Stimulated activated CD8-positive, alpha-beta memory T cell treated with anti-CD3 and anti-CD28 coated beads, Interleukin-7, amount 100 ng/mL, for 24 hours (primary cell): ENCODE measurements at places on chromosomes 6 and 20.

GRCh38 chr6:81761197-81761596 lies 8.7 kb upstream of the TENT5A start:
- DNase-seq, result no peak

DNA sequence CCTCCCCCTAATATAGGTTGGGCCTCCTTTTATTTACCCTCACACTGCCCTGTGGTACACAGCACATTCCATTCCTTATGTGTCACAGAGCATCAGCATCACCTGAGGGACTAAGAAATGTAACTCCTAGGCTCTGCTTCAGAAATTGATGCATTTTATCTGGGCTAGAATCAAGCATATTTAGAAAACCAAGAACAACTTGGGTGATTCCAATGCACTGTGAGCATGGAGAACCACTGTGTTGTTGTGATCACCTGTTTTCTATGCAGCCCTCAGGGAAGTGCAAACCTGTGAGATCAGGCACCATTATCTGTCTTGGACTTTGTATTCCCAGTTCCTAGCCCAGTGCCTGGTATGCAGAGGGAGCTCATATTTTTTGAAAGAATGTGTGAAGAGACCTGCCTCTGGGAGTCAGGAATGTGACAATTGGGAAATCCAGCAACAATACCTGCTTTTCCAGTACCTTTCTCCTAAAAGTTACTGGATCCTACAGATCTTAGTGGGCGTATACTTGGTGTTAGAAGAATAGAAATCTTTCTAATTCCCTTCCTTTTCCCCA lies 7.0 kb downstream of the KAT14 start:
- DNase-seq, result no peak

- DNase-seq, result no peak
Measured at GRCh38 chr6:56655249-56655648, 12.6 kb upstream of the DST start.

DNA sequence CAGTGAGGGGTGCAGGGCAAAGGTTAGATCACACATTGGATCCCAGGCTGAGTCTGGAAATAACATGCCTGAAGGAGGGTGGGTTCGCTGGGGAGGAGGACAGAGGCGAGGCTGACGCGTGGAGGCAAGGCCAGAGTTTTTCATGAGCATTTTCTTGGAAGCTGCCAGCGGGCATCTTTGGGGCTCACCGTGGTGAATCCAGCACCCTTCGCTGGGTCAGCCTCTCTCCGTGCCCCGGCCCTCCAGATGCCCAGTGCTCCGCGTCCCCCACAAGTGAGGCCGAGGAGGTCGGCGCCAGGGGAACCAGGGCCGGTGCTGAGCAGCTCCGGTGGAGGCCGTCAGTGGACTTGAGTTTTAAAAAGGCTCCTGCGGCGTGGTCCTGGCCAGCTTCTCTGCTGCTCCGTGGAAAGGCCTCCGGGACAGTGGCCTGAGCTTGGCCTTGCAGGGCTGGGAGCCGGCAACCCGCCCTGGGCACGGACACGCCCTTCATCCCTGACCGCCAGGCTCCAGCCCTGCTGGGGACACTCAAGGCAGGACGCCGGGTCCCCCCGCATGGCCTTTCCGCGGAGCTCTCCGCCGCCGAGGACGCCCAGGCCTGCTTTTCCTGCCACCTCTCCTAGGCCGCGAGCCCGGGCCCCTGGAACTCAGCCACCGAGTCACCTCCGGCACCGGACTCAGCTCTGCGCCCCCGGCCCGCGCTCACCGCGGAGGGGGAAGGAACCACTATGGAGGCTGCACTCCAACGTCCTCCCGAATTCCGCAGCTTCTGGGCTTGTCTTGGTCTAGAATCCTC lies 114.3 kb downstream of the THBS2 start:
- no peak for DNase-seq

GRCh38 chr6:27812078-27812804 lies 100.0 kb downstream of the OR2B2 start:
- DNase-seq, result no peak

GRCh38 chr6:100116411-100117194 lies 122.6 kb upstream of the MCHR2 start:
- DNase-seq, result no peak

GRCh38 chr6:104638841-104639290 lies 220.9 kb downstream of the HACE1 start:
- DNase-seq, result no peak

GRCh38 chr6:170205534-170206316 lies 85.2 kb downstream of the DLL1 start:
- DNase-seq, result no peak

- no peak for DNase-seq
Measured at GRCh38 chr20:11380283-11380682, 537.4 kb upstream of the BTBD3 start.

- DNase-seq, result no peak
Measured at GRCh38 chr6:31209137-31209536, 38.7 kb upstream of the POU5F1 start.

DNA sequence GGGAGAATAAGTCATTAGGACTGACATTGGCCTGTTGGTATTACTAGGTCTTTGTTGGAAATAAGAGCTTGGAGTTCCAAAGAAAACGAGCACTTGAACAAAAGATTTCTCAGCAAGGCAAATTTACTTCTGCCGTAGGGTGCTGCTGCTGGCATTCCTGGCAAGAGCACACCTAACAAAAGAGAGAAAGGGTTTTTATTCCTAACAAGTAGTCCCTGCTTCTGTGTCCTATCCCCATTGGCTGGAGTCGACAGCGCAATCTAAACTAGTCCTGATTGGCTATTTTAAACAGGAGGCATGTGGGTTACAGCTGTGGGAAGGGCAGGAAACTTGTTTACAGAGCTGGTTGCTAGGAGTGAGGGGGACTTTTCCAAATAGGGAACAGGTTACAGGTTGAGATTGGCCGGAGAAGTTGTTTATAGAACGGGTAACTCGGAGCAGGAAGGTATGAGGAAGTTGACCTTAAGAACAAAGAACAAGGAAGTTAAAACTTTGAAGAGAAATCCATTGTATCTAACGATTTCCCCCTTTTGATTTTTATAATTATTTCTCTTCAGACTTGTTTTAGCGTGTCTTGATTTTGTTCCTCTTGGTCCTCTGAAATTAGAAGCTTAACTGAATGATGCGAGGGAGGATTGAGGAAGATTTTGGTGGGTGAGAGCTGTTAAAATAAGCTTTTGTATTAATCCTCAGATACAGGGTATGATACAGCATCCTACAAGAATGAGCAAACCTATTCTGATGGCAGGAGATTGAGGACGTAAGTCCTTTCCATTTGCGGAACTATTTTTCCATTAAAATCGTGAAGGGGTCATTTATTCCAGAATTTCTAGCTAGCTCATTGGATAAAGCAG lies 3.4 kb upstream of the ZNFX1 start:
- DNase-seq, result no peak

- DNase-seq, result no peak
Measured at GRCh38 chr6:21181866-21182265, 411.7 kb upstream of the SOX4 start.

- no peak for DNase-seq
Measured at GRCh38 chr6:40986921-40987819, 51.9 kb downstream of the UNC5CL start.

DNA sequence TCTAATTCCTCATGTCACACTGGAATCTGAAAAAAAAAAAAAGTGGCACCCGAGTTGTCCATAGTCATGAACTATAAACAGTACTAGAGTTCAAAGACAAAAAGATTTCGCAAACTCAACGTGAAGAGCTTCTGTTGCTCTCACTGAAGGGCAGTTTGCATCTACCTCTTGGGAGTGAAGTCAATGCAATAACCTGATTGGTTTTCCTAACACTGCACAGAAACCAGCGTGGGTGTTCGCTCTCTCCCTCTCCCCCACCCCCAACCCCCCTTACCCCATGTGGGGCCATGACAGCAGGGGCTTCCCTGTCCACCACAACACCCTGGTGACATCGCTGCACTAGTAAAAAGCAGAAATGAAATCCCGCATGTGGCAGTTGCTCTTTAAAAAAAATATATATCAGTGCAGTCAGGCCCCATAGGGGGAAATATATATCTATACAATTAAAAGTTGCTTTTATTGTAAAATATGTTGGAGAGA lies 66.9 kb downstream of the GMPR start:
- no peak for DNase-seq

- DNase-seq, result no peak
Measured at GRCh38 chr6:4616311-4616710, 159.9 kb upstream of the CDYL start.

- no peak for DNase-seq
Measured at GRCh38 chr6:75374961-75375400, 90.4 kb upstream of the TMEM30A start.

GRCh38 chr20:61458146-61458746 lies 206.2 kb downstream of the CDH4 start:
- no peak for DNase-seq

- no peak for DNase-seq
Measured at GRCh38 chr6:121619013-121619412, 183.6 kb downstream of the GJA1 start.

- no peak for DNase-seq
Measured at GRCh38 chr6:117544716-117545115, 57.6 kb downstream of the GOPC start.

GRCh38 chr6:23154159-23154558 lies 584.8 kb downstream of the HDGFL1 start:
- DNase-seq, result no peak

DNA sequence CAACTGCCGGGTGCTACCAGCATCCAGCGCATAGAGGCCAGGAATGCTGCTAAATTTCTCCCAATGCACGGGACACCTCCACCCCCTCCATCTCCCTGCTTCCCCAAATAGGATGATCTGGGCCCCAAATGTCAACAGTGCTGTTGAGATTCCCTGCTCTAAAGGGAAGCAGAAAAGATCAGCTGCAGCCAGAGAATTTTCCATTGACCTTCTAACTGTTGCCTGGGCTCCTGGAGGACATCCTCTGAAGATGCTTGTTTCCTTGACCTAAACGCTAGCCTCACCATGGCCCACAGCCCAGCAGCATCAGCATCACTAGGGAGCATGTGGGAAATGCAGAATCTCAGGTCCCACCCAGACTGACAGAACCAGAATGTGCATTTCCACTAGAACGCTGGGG lies 161.3 kb downstream of the GMPR start:
- DNase-seq, result no peak

DNA sequence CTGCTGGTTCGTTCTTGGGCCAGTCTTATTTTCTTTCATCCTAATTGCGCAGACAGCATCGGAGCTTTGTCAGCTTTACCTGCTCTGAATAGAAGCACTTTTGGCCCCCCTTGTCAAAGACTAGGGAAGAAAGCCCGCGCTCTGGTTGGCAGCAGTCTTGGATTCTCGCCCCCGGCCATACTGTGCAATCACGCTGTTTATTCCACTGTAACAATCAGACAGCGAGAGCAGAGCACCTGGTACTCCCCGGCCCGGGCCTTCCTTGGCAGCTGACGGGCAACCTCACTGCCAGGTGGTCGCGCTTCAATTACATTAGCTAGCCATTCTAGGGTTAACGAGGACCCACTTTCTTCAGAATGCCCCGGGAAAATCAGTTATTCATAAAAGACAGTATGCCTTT lies 72.6 kb downstream of the INSM1 start:
- DNase-seq, result no peak
